ENCODE measurements at places on chromosomes 1 and 21.

DNA sequence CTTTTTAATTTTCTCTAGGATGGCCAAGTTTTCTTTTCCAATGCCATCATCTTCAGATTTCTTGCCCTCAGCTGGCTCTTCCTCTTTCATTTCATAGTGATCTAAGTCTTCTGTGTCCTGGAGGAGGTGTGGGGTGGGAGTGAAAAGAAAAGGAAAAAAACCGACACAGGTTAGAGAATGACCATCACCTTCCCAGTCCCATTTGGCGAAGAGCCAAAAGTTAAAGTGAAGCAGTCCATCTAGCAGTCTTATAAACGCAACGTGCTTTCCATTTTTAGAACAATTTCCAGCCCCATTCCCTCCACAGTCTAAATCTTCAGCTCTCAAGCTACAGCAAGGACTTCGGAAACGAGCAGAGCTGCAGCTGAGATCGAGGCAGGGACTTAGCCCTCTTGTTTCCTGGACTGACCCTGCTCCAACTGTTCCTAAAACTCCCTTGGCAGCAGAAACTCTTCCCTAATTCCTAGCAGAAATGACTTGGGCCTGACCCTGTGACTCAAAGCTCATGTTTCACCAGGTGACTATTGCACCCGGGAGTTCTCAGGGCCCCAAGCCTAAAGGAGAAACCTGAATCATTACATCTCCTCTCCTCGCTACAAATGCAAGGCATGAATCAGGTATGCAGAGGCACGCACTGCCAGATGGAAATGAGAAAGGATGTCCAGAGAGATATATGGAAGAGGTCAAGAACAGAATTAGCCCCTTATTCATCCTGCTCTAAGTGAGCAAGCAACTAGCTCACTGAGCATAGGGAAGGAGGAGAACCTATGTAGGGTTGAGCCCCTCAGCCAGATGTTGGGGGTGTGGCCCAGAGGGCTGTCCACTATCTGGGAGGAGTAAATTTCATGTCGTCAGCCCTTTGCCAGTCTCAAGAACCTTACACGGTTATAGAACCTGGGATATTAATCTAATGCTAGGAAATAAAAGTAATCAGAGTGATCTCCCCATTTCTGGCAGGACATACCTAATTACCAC is 5.1 kb downstream of the UBE2Q1 start:
- DNase-seq, result no peak

GRCh38 chr1:24486331-24487065 is 16.1 kb upstream of the RCAN3 start:
- no peak for DNase-seq

GRCh38 chr1:52676249-52676903 is 21.8 kb downstream of the COA7 start:
- no peak for DNase-seq

- no peak for DNase-seq
Measured at GRCh38 chr1:164770131-164770529, 211.1 kb downstream of the PBX1 start.

DNA sequence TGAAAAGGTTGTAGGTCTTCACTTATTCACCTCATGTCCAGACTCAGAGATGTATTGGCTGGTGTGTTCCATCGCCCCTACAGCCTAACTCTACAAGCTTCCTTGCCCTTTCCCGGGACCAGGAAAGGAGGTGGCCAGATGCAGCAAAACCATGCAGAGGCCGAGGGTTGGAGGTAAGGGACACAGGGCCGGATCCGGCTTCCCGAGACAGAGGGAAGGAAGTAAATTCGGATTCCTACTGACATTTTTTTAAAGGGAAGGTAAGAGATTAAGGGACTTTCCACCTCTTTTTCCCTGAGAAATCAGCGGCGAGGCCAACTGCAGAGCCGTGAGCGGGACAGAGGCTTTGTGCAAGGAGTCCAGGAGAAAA is 12.7 kb downstream of the EPHA10 start:
- no peak for DNase-seq

DNA sequence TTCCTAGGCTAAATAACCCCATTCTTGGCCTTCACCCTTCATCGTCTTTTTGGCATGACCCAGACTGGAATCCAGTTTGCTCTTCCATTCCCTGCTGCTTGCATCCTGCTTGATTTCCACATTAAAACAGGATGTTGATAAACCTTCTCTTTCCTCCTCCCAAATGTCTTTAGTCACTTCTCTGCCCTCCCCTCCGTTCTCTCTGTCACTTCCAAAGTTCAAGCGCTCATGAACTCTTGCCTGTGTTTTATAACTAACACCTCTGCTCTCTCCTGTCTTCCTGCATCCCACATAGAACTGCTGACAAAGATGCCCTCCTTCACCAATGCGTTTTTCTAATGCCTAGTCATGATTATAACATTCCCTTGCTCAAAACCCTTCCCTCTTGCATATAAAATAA is 65.6 kb upstream of the SLC44A3 start:
- DNase-seq, result no peak

DNA sequence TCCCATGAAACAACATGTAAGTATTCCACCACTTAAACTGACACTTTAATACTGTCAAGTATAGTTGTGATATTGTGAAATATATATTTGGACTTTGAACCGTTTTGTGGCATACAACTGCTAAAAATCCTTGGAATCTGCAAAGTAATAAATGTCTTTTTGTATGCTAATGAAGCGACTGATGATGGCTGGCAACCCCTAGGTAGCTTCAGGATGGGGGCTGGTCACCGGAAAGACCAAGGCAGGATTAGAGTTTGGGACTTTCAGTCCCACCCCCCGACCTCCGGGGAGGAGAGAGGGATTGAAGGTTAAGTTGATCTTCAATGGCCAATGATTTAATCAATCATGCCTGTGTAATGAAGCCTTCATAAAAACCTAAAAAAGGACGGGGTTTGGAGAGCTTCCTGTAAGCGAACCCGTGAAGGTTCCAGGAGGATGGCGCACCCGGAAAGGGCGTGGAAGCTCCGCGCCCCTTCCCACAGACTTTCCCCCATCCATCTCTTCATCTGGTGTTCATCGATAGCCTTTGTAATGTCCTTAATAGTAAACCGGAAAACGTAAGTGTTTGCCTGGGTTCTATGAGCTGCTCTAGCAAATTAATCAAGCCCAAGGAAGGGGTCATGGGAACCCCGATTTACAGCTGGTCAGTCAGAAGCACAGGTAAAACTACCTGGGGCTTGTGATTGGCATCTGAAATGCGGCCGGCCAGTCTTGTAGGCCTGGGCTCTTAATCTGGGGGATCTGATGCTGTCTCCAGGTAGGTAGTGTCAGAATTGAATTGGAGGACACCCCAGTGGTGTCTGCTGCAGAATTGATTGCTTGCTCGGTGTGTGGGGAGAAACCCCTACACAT is 1.8 kb upstream of the ZNF281 start:
- DNase-seq, result no peak

- no peak for DNase-seq
Measured at GRCh38 chr1:152252157-152252556, 28.2 kb upstream of the HRNR start.

- no peak for DNase-seq
Measured at GRCh38 chr1:93078638-93078985, 471 bp upstream of the MTF2 start.

DNA sequence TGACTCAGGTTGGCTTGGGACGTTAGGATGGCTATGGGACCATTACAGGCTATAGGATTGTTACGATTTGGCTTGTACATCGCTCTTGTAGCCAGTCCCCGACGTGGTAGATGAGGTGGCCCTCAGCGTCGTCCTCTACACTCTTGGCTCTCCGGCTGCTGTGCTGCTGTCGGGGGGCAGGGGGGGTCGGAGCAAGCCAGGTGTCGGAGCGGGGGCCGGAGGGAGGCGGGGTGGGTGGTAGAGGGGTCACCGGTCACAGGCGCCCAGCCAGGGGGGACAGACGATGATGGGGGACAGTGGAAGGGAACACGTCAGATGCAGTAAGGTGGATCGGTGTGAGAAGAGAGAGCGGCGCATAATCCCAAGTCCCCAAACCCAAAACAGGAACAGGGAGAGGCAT is 4.7 kb downstream of the CLK2 start:
- DNase-seq, result no peak
